Cardiac atrium fibroblast (primary cell): ENCODE measurements at places on chromosomes 6 and 20. TPM values are rescaled to one million over a fixed set of nuclear protein-coding genes. Genes with fewer than 3 reads are reported as not detected.

Gene LAMP5
- not detected in 2 replicates for total RNA-seq

Gene SLC22A2
- total RNA-seq, result not detected in 2 replicates

Gene IL17F
- total RNA-seq, result not detected in 2 replicates

Gene SIRPA
- total RNA-seq, result 11.7 and 20.1 TPM in 2 replicates

Gene TRIM40
- not detected in 2 replicates for total RNA-seq

Gene ARG1
- not detected in 2 replicates for total RNA-seq

Gene FOXC1
- 7.0 and 12.8 TPM in 2 replicates for total RNA-seq

Gene CAGE1
- not detected in 2 replicates for total RNA-seq

Gene CYP39A1
- not detected in 2 replicates for total RNA-seq

Gene APOM
- 7.6 TPM in 1 of 2 replicates, not detected in the other for total RNA-seq

Gene TMEM74B
- 1.1 and 1.5 TPM in 2 replicates for total RNA-seq

Gene MBOAT1
- 0.36 and 0.49 TPM in 2 replicates for total RNA-seq

Gene NKX2-2
- not detected in 2 replicates for total RNA-seq

Gene BEND3
- 0.90 and 1.1 TPM in 2 replicates for total RNA-seq

Gene CRYBG1
- total RNA-seq, result 2.3 and 5.3 TPM in 2 replicates

Gene LAMA4
- 172 and 211 TPM in 2 replicates for total RNA-seq

Gene NHSL1
- total RNA-seq, result 10.5 and 11.4 TPM in 2 replicates

Gene LPA
- total RNA-seq, result not detected in 2 replicates

Gene HLA-DQA2
- total RNA-seq, result not detected in 2 replicates

Gene DNAH8
- total RNA-seq, result not detected in 2 replicates

Gene SLC22A1
- 2.3 TPM in 1 of 2 replicates, not detected in the other for total RNA-seq

Gene SUPT3H
- 4.9 and 13.3 TPM in 2 replicates for total RNA-seq

Gene TFAP2D
- total RNA-seq, result not detected in 2 replicates

Gene ELOVL4
- total RNA-seq, result 4.5 and 6.5 TPM in 2 replicates

Gene SLC17A2
- total RNA-seq, result not detected in 2 replicates

Gene BANF2
- total RNA-seq, result not detected in 2 replicates

Gene TGM3
- total RNA-seq, result not detected in 2 replicates

Gene FOXF2
- total RNA-seq, result 0.54 and 0.81 TPM in 2 replicates

Gene CST3
- total RNA-seq, result 815 and 985 TPM in 2 replicates

Gene MTFR2
- total RNA-seq, result 0.90 and 0.97 TPM in 2 replicates

Gene AVP
- not detected in 2 replicates for total RNA-seq

Gene LCA5
- total RNA-seq, result 3.4 TPM in 2 replicates

Gene KCNB1
- total RNA-seq, result 0.18 and 2.4 TPM in 2 replicates

Gene SSTR4
- total RNA-seq, result not detected in 2 replicates

Gene CNKSR3
- 4.7 and 6.2 TPM in 2 replicates for total RNA-seq

Gene C20orf96
- total RNA-seq, result 0.16 and 0.72 TPM in 2 replicates

Gene KIF6
- total RNA-seq, result not detected in 2 replicates

Gene SLC22A16
- total RNA-seq, result 1.9 TPM in 1 of 2 replicates, not detected in the other

Gene SNAI1
- total RNA-seq, result 19.3 and 19.7 TPM in 2 replicates

Gene RPL10A
- 1,496 and 1,677 TPM in 2 replicates for total RNA-seq

Gene SLC26A8
- total RNA-seq, result not detected in 2 replicates

Gene PTCHD4
- total RNA-seq, result 0.16 and 0.36 TPM in 2 replicates

Gene OR2H1
- total RNA-seq, result not detected in 2 replicates

Gene PROCR
- total RNA-seq, result 15.2 and 20.3 TPM in 2 replicates

Gene FOXA2
- total RNA-seq, result not detected in 2 replicates

Gene CPNE5
- total RNA-seq, result under 0.01 and 1.1 TPM in 2 replicates

Gene PNLDC1
- total RNA-seq, result not detected in 2 replicates

Gene SPAG4
- 32.9 and 44.2 TPM in 2 replicates for total RNA-seq

Gene PXDC1
- total RNA-seq, result 88.0 and 97.5 TPM in 2 replicates

Gene RNF5
- 25.1 and 34.2 TPM in 2 replicates for total RNA-seq
